Activated T-cell treated with anti-CD3 and anti-CD28 coated beads for 1 hour (primary cell): ENCODE measurements at places on chromosomes 7 and 10.

DNA sequence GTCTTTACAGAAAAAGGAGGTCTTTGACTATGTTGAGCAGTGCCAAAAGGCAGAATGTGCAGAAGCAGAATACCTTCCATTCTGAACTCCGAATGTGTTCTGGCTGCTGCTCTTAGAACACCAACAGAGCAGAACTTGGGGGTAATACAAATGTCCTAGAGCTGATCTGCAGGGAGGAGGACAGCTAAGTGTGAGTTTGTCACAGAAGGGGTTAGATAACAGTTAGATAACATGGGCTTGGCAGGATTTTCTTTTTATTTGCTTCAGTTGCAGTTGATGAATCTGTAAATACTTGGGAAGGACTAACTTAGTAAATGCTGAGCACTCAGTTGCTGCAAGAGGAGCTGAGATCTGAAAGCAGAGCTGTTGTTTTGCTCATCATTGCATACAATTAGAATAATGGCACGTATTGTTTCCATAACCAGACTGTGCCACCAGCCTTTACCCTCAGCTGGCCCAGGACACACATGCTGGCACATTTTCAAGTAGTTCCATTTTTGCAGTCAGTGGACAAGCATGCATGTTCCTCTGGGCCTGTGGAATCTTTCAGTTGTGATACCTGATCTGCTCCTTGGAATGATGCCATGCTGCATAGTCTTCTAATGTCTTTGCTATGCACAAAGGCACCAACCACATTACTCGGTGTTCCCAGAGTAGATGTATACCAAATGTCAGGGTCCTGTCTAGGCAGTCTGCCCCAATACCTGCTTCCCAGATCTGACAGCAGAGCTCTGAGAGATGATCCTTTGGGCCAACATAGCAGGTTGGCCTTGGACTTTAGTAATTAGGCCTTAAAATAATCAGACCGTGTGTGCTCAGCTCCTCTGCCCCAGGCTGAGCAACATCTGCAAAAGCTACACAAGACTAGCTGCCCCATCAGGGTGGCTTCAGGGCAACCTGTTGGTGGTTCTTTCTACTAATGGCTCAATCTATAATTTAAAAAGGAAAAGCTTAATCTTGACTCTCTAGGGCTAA is 55.7 kb downstream of the GSDME start:
- DNase-seq: no peak

- no peak for DNase-seq
Measured at GRCh38 chr10:36779238-36779846, 346.1 kb upstream of the ANKRD30A start.

DNA sequence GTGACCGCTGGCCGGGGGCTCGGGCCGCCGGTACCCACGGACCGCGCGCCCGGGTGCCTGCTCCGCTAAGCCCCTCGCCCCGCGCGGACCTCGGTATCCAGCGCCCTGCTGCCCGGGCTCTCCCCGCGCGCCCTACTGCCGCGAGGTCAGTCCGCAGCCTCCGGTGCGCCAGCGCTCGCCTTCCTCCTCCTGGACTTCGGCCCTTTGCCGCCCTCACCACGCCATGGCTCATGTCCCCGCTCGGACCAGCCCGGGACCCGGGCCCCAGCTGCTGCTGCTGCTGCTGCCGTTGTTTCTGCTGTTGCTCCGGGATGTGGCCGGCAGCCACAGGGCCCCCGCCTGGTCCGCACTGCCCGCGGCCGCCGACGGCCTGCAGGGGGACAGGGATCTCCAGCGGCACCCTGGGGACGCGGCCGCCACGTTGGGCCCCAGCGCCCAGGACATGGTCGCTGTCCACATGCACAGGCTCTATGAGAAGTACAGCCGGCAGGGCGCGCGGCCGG is 483 bp downstream of the GDF10 start:
- DNase-seq: no peak

DNA sequence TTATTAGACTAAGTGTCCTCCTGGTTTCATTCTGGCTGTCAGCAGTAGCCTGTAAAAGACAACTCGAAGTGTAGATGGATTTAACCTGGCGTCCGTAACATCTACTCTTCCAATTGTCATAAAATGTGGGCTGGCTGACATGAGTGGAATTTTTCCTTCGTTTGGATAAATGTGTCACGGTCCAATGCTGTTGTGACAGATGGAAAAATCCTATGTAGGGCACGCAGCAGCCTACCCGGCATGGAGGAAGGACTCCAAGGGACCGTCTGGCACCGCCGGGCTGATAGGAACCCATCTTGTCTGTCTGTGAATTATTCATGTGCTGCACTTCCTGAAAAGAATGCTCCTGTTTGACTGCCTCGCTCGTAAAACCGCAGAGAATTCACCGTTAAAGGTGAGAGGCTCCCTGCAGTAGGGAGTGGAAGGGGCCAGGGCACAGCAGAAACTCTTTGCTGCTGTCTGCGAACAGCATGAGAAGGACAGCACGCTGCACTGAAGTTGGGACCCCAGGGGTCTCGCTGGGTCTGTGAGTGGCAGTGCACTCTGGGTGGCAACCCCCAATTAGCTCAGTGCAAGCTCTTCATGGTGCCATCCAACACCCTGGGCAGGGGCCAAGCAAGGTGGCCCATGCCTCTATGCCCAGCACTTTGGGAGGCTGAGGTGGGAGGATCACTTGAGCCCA is 1.6 kb upstream of the ORAI2 start:
- peak; percentile 40 for DNase-seq

DNA sequence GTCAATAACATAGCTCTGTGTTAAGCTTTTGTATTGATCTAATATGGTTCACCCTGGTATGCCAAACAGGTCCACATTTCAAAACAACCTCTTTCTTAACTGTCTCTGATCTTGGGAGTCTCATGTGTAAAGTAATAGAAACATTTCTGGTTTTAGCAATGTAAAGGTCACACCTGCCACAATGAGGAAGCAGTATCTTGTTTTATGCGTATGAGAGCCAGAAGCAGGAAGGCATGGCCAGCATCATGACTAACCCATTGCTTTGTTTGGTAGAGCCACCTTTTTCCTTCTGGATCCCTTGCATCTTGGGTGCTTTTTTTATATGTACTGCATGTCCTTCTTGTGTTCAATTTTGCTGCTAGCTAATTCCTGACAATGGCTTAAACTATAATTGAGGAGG is 411.3 kb upstream of the SEMA3C start:
- no peak for DNase-seq

DNA sequence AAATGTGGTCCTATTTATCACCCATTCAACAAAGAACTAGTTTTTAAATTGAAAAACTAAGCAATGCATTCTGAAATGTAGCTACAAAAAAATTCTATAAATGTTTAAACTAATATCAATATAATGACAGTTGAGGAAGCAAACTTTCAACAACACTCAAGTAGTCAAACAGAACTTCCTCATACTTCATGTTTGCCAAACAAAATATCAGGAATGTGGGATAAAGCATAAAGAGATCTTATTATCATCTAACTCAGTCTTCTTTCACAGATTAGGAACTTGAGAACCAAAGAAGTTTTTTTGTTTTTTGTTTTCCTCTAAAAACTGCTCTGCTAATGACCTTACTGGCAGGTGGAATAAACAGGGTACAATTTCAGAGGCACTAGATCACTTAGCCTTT is 116.2 kb downstream of the JAZF1 start:
- no peak for DNase-seq

DNA sequence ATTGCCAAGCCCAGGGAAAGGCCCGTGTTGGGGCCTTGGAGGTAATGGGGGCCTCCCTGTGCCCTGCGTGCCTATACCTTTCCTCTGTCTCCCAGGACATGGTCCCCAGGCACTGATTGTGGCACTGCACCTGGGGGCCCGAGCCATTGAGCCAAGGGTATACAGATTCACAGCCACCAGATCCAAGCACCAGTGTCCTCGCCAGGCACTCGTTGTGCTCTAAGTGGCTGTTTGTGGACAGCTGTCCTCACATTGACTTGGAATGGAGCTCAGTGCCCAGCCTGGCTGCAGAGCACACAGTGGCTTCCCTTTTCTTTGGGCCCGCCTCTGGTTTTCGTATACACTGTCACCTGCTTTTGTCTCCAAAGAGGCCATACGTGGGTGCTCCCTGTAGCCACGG is 72.0 kb upstream of the BTBD16 start:
- no peak for DNase-seq

GRCh38 chr10:131972474-131973071 is 9.2 kb downstream of the BNIP3 start:
- no peak for DNase-seq

DNA sequence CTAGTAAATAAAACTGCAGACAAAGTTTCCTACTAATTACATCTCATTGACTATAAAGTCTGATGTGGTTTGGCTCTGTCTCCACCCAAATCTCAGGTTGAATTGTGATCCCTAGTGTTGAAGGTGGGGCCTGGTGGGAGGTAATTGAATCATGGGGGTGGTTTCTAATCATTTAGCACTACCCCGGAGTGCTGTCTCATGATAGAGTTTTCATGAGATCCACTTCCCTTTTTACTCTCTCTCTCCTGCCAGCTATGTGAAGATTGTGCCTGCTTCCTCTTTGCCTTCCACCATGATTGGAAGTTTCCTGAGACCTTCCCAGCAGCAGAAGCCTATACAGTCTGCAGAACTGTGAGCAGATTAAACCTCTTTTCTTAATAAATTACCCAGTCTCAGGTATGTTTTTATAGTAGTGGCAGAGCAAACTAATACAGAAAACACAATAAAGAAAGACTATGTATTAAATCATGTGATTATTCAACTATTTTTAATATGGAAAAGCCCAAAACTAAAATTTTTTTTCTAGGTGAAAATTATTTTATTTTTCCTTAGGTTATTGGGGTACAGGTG is 232.1 kb downstream of the FZD1 start:
- DNase-seq: no peak

DNA sequence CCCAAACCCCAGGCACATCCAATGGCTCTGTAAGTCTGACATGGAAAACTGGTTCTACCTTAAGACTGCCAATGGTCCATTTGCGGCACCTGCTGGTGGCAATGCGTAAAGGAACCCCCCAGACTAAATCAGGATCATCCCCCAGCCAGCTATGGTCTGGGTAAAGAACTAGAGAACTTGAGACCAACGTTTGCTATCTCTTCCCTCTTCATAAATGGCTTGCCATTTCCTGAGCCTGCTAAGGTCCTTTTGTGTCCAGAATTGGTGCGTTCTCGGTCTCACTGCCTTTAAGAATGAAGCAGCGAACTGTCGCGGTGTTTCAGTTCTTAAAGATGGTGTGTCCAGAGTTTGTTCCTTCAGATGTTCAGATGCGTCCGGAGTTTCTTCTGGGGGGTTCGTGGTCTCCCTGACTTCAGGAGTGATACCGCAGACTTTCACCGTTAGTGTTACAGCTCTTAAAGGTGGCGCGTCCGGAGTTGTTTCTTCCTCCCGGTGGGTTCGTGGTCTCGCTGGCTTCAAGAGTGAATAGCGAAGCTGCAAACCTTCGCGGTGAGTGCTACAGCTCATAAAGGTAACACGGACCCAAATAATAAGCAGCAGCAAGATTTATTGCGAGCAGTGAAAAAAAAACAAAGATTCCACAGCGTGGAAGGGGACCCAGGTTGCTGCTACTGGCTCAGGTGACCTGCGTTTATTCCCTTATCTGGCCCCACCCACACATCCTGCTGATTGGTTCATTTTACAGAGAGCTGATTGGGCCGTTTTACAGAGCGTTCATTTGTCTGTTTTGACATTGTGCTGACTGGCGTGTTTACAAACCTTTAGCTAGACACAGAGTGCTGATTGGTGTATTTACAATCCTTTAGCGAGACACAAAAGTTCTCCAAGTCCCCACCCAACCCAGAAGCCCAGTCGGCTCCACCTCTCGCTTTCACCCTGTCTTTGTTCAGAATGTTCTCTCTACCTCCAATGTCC is 95.4 kb downstream of the ELMO1 start:
- peak; percentile 46 for DNase-seq

DNA sequence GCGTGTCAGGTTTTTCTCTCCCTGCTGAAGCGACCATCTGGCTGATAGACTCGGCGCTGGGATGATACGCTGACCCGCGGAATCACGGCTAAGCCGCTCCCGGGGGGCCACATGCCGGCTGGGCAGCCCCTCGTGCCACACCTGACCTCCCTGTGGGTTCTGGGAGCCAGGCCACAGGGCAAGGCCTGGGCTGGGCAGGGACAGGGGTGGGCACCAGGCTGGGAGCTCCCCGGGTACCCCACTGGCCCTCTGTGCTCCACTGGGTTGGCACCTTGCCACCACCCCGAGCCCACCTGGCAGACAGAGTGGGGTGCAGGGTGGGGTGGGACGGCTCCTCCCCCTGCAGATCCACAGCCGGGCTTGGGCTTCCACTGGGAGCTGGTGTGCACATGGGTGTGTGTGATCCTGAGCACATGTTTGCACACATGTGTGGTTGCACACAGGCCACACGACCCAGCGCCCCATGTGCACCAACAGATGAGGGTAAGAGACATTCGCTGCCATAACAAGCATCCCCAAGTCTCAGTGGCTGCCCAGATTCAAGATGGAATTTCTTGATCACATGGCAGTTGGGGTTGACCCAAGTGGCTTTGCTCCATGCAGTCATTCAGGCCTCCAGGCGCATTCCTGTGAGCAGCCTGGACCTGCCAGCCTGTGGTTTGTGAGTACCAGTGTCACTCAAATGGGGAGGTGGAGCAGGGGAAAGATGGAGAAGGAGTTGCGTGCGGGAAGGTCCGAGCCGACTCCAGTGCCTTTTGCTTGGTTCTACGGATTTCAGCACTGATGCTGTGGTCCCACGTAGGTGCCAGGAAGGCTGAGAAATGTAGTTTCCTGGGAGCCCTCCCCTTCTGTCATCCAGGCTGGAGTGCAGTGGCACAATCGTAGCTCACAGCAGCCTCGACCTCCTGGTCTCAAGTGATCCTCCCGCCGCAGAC is 79.7 kb downstream of the UNCX start:
- no peak for DNase-seq

GRCh38 chr7:93249491-93250148 is 17.5 kb downstream of the VPS50 start:
- no peak for DNase-seq

DNA sequence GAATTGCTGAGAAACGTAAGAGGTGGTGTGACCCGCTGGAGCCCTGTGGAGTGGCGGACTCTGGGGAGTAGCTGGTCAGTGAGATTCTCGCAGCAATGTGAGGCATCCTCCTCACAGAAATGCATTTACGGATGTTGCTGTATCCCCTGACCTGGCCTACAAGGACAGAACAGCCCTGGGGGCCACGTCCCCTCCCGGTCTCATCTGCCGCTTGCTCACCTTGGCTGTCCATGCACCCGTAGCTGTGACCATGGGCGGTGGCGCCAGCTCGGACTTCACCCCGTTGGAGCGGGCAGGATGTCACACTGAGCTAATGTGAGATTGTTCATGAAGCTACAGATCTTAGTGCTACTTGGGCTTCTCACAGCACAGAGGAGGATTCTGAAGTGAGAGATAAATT is 193.8 kb downstream of the EBF3 start:
- no peak for DNase-seq
